ENCODE measurements at places on chromosomes 4 and X. TPM values are rescaled to one million over a fixed set of nuclear protein-coding genes. Genes with fewer than 3 reads are reported as not detected.

FRMPD3 gene
- total RNA-seq: 0.05 TPM

DNA sequence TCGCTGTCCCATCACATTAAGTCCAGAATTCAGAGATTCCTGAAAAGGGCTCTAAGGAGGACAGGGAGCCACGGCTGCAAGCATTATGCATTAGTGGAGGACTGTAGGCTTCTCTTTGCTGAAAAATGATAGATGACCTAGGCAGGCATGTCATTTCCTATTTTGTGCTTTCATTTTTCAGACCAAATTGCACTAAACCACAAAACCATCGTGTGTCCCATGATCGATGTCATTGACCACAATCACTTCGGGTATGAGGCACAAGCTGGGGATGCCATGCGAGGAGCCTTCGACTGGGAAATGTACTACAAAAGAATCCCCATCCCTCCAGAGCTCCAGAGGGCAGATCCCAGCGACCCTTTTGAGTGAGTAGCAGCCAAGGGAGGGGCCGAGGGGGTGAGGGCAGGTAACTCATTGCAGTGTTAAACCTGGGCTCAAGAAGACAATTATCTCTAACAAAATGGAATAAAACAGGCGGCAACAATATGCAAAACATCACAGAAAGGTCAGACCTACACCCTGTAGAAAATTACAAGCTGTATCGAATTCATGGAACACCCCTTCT, 355.2 kb upstream of the GALNT7 start:
- no peak for DNase-seq

DNA sequence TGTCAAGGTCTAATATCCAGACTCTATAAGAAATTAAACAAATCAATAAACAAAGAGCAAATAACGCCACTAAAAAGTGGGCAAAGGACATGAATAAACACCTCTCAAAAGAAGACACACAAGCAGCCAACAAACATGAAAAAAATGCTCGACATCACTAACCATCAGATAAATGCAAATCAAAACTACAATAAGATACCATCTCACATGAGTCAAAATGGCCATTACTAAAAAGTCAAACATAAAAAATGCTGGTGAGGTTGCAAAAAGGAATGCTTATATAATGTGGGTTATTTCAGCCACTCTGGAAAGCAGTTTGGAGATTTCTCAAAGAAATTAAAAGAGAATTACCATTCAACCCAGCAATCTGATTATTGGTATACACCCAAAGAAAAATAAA, 481.1 kb downstream of the STPG2 start:
- DNase-seq: no peak

DNA sequence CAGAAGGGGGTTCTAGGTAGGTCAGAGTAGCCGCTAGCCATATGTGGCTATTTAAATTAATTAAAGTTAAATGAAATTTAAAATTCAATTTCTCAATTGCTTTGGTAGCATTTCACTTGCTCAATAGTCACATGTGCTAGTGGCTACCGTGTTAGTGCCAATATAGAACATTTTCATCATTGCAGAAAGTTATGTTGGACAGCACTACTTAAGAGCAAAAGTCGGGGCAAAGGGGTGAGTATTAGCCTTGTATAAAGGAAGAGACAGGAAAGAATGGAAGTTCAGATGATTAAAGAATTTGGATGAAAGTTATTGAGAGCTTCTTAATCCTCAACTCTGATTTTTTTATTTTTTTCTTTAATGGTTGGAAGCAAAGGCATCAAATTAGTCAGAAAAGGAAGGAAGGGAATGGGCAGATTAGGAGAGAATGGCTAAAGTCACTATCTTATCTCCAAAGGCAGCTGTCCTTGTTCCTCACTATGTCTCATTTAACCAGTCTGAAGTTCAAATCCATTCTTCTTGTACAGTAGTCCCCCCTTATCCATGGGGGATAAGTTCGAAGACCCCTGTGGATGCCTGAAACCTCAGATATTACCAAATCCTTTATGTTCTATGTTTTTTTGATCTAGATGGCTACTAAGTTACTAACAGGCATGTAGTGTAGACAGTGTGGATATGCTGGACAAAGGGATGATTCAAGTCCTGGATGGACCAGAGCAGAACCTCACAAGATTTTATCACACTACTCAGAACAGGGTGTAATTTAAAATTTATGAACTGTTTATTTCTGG, 22.9 kb downstream of the OCIAD1 start:
- DNase-seq: no peak

- DNase-seq: no peak
Observed at GRCh38 chrX:136192839-136193414, 45.6 kb downstream of the FHL1 start.

Measured in Right ventricle myocardium superior (tissue), 1 donor.